ENCODE measurements at places on chromosomes 1 and 21.
A peak's percentile ranks its signal among the peaks of the same experiment; 100 is the strongest.

GRCh38 chr1:96331596-96331995 lies 390.0 kb upstream of the PTBP2 start:
- no peak for DNase-seq

DNA sequence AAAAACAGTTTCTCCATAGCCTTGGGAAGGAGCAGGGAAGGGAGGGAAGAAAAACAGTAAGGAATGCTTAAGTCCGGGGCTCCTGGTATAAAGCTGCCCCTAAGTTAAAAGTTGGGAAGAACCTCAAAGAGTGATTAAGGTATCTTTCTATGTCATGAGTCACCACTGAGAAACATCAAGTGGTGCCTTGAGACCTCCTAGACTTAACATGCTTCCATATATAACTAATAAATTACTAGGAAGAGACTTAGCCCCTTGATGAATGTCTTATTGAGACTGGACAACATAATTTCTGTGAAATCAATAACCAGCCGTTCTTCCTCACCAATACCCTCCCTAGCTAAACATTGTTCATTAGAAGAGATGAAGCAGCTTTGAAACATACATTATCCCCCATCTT lies 121.8 kb upstream of the SLC44A3 start:
- no peak for DNase-seq

DNA sequence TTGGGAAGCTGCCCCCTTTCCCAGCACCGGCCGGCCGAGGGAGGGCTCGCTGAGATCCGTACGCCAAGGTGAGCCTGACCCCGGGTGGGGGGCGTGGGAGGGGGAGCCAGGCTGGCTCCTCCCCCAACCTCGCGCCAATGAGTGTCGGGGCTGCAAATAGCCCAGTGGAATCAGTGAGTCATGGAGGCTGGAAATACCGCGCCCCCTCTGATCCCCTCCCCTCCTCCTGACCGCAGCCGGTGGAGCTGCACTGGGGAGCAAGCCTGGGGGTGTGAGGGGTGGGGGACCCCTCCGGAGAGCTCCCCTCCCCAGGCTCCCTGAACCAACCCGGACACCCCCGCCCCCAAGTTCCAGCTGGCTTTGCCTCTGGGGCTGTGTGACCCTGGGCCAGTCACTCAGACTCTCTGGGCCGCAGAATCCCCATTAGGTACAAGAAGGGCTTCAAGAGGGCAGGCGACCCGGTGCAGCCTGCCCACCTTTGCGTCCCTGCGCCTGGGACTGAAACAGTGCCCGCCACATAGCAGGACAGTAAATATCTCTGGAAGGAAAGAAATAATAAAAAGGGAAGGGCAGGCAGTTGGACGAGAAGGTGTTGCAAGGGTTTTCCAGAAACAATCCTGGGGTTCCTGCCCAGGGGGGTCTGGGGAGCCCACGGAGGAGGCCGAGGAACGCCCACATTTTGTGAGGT lies 4.5 kb downstream of the HSPB7 start:
- peak; percentile 17 for DNase-seq

GRCh38 chr1:15214527-15214926 lies 32.5 kb upstream of the FHAD1 start:
- DNase-seq: no peak

- no peak for DNase-seq
Measured at GRCh38 chr1:209634005-209634737, 18.1 kb downstream of the LAMB3 start.

DNA sequence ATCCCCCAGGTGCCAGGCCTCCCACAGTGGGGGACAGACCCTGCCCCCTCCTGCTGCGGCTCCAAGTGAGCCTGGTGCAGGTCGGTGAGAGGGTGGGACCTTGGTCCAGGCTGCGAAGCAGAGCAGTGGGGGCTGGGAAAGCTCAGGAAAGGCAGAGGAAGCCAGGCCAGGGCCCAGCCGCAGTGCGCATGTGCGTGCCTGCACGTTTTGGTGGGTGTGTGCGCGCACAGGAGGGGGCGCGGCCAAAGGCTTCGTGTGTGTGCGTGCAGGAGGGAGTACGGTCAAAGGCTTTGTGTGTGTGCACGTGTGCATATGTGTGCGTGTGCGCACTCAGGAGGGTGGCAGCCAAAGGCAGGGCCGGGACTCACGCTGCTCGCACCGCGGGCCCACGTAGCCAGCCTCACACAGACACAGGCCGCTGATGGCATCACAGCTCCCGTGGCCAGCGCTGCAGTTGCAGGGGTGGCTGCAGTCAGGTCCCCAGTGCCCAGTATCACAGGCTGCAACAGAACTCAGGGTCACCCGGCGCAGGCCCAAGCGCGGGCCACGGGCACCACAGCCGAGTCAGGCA lies 45.9 kb downstream of the ARHGEF16 start:
- DNase-seq: no peak

DNA sequence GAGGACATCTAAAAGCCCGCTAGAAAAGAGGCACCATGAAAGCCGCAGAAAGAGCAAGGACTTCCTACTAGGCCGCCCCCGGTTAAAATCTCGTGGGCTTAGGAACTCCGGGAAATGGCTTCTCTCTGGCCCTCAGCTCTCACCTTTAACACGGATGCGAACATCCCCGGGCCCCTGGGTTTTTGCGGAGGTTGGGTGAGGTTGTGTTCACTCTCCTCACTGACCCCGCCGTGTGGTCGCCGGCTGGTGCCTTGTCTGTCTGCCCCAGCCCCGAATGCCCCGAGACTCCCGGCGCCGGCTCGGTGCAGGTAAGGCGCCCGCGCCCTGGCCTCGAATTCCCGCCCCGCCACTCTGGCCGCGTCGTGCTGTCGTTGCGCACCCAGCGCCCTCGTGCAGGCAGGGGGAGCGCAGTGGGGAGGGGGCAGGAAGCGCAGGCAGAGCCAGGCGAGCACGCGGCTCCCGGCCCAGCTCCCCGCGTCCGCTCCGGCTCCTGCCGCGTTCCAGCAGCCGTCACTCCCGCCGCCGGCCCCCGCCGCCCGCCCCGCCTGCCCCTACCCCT lies at the start of gene SHISAL2A:
Gene SHISAL2A (plus strand): TSS at position 437 of the 559 bp plus-strand sequence. CDS start 326 bp downstream, outside the sequence.
- DNase-seq: peak; percentile 71

DNA sequence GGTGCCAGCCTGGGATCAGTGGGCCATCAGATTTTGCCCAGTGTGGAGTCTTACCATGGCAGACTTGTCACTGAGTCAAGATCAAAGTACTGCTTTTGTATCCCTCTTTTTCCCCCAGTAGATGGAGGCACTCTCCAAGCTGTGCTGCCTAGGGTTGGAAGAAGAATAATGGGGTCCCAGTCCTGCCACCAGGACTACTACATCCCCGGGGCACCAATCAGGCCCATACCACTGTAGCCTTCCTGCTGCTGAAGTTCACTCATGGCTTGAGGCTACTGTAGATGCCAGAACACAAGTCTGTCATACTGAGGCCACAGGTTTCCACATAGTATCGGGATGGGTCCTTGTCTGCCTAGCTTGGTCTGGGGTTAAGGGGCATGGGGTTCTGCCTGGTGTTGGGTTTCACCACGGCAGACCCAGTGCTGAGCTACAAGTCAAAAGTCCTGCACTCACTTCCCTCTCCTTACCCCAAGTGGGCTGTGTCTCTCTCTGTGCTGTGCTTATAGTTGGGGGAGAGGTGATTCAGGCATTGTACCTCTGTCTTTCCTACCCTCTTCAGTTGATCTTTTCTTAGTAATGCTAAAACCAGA lies 53.4 kb downstream of the PKN2 start:
- no peak for DNase-seq

- no peak for DNase-seq
Measured at GRCh38 chr1:207745285-207745684, 6.6 kb upstream of the CD46 start.

GRCh38 chr1:13487143-13487868 lies 26.5 kb downstream of the LRRC38 start:
- DNase-seq: no peak

DNA sequence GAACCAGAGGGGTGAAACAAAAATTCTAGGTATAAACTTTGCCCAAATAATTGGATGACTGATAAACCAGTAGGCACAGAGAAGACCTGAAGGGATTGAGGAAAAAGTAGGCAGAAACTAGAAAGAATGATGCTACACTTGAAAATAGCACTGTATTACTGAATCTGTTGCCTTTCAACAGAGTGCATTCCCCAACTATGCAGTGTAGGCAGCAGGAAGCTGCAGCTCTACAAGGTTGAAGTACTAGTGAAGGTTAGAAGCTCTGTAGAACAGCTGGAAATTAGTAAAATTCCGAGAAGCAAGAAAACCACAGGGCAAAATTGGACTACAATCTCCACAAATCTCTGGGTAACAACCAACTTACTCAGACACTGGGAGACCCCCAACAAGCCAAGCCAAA lies 27.4 kb downstream of the ZNF644 start:
- no peak for DNase-seq

DNA sequence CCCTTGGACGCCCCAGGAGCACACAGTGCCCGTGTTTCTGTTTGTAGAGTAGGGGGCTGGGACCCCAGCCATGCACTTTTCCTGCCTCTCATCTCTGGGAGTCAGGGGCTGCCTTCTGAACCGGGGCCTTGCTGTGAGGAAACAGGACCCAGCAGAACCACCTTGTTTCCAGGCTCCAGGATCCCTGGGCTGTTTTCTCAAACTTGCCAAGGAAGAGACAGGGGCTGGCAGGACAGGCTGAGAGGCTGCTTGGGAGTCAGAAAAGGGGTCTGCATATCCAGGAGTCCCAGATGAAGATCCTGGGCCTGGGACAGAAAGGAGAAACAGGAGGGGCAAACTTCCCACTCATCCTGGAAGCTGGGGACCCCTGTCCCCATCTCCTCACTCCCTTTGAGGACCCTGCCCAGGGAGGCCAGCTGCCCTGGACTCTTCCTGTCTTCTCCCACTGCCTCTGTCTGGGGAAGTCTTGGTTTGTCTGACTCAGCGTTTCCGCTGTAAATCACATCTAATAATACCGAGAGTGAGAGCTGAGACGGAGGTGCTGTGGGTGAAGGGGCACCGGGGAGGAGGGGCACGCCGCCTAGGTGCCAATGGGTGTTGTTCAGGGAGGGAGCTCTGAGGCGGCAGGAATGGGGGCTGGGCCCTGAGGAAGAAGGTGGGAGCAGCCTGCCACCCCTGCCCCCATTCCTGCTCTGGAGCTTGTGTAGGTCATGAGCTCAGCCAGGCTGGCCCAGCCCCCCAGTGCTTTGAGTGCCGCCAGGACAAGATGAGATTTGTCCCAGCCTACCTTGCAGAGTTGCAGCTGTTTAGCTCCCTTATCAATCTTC lies 16.7 kb downstream of the POU3F1 start:
- peak; percentile 56 for DNase-seq

DNA sequence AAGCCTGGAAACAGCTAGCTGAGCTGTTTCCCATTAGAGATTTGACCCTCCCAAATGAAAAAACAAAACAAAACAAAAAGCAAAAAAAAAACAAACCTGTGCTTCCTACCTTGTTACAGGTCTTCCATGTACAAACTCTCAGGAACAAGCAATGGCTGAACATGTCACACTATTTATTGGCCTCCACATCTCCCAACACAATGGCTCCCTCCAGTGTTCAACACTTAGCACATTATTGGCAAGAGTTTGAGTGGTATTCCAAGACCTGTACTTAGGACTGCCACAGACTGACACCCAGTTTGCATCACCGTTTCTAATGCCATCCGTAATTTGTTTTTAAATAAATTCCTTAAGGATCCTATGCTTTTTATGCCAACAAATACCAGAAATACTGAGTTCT lies 195.0 kb upstream of the OLFM3 start:
- DNase-seq: no peak

- DNase-seq: no peak
Measured at GRCh38 chr1:109466125-109466451, 258 bp upstream of the SYPL2 start.

GRCh38 chr1:121458291-121459048 lies 273.7 kb downstream of the SRGAP2C start:
- peak; percentile 57 for DNase-seq
